ENCODE measurements at places on chromosomes 2 and 18. TPM values are rescaled to one million over a fixed set of nuclear protein-coding genes. Genes with fewer than 3 reads are reported as not detected.

RAB1A gene
- polyA plus RNA-seq: 194 TPM

SERPINB12 gene
- polyA plus RNA-seq: not detected

NTSR2 gene
- not detected for polyA plus RNA-seq

PARD6G gene
- polyA plus RNA-seq: 10.7 TPM

IL1F10 gene
- not detected for polyA plus RNA-seq

HMSD gene
- polyA plus RNA-seq: not detected

TRPM8 gene
- polyA plus RNA-seq: not detected

PROKR1 gene
- not detected for polyA plus RNA-seq

TMEM247 gene
- not detected for polyA plus RNA-seq

SMARCAL1 gene
- polyA plus RNA-seq: 9.7 TPM

MAP3K19 gene
- not detected for polyA plus RNA-seq

VSNL1 gene
- 1.0 TPM for polyA plus RNA-seq

SLC23A3 gene
- polyA plus RNA-seq: 10.9 TPM

C2orf72 gene
- polyA plus RNA-seq: 2.6 TPM
